Activated T-helper 1 cell treated with Interleukin-2 at 50 U/mL for 16 hours (primary cell): ENCODE measurements at places on chromosomes 3 and 15.

DNA sequence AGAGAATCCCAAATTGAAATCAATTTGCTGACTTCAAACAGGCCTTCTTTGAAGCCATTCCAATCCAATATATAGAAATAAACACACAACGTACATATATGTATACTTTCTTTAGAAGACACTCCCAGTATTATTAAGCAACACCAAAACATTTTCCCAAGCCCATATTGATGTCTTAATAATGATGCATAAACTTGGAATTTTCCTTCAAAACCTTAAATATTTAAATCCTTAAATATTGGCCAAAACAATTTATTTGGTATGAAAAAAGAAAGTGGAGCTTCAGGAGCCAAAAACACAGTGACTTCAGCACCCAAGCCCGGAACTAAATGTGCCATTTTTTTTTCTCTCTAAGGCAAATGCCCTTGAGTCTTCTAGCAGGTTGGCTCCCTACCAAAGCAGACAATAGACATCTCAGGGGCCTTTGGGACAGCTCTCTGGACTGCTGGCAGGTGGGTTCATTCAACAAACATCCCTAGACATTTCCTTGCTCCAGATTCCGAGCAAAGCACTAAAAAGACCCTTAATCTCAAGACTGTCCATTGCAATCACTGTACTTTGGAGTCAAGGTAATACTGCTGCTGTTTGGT is 384.7 kb downstream of the NTRK3 start:
- no peak for DNase-seq

GRCh38 chr3:134477002-134477401 is 8.8 kb downstream of the ANAPC13 start:
- DNase-seq, result no peak

GRCh38 chr15:60721257-60721626 is 242.3 kb upstream of the ICE2 start:
- DNase-seq, result no peak

DNA sequence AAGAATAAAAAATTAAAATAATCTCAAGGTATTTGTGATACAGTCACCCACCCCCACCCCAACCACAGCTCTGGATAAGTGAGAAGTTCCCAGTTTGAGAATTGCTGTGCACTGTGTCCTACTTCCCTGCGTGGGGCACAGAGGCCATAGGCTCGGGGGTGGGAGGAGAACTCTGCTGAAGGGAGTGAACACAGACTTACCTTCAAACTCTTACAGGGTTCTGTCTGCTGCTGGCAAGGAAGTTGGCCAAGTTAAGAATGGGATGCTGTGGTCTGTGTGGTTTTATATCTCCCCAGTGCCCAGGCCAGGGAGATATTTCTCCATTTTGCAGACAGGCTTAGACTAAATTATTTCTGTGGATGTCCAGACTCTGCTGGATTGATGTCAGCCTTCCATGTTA is 37.6 kb downstream of the SPTSSB start:
- no peak for DNase-seq

DNA sequence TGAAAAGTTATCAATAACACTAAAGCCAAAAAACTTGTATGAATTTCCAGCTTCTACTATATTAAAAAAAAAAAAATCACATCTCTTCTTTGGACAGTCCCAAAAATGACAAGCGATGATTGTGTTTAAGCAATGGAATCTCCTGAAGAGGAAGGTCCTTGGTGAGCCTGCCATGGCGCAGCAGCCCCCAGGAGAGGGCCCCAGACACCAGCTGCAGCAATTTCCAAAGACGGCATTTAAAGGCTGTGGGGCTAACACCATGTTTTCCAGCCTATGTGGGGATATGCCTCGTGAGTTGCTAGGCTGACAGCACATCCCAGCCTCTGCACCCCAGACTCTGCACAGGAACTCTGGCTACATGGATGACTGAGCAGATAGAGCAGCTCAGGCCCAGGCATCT is 14.7 kb downstream of the SKIC8 start:
- DNase-seq, result no peak

- no peak for DNase-seq
These were observed 441.7 kb downstream of the EPHA6 start for GRCh38 chr3:97256060-97256459.

DNA sequence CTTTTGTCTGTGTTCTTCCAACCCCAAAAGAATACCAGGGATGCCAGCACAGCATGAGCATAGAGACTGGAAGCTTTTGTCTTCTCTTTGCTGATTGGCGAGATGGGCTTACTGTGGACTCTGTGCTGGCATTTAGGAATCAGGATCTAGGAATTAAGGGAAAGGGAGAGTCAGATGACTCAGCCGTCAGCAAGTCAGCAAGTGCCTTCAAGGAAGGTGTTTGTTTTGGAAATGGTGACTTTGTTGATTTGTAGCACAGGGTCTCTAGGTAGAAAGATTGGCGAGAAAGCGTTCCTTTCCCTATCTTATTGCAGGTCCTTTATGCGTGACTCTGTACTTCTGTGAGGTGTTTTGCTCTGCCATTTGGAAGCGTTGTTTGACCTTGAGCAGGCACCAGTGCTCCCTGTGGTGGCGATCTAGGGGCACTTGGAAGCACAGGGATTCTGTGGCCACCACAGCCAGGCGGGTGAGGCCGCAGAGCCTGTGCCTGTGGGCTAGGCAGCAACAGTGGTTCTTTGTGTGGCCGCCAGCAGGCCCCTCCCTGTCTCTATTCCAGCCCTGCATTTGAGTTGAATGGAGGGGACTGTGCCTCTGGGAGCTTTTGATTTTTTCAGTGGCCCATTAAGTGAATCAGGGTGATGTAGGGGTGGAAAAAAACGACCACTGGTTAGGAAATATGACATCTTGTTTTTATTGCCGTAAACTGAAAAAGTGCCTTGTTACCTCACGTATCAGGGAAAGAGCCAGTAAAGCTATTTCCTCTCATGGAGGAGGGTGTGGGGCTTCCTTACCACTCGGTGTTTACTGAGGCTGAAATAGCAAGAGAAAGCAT is 19.0 kb downstream of the FAN1 start:
- no peak for DNase-seq

- DNase-seq, result no peak
These were observed 109.3 kb downstream of the OXNAD1 start for GRCh38 chr3:16374047-16374934.

DNA sequence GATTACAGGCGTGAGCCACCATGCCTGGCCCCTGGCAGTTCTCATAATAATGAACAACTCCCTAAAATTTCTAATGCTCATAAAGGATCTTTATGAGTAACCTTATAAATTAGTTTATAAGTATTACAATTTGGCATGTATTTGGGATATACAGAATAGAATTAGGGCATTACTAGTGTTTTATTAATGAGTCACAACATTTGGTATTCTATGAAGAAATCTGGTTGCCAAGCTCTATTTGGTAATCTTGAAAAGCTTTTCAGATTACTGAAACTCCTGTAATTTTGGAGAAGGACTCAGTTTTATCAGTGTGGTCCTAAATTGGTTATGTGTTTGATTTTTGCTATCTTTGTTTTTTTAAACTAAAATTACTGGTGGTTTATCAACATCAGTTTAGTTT is 45.8 kb downstream of the TM6SF1 start:
- no peak for DNase-seq

DNA sequence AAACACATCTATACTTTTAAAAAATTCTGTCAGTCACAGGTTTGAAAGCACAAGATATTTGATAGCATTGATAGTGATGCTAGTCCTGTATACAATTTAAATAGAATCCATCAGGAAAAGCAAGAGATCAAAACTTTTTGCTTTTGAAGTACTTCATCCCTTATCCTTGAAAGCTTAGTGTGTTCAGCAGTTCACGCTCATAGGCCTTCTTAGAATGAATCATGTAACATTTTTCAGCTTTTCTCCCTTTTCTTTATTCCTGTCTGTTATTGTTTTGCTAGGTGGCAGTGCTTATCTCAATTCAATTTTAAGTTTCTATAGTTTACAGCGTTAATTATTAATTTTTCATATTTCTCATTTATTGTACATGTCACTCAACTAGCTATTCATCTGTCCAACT is 69.1 kb downstream of the FGF7 start:
- no peak for DNase-seq

GRCh38 chr3:9883706-9884554 is 3.9 kb upstream of the CIDEC start:
- DNase-seq, result no peak

DNA sequence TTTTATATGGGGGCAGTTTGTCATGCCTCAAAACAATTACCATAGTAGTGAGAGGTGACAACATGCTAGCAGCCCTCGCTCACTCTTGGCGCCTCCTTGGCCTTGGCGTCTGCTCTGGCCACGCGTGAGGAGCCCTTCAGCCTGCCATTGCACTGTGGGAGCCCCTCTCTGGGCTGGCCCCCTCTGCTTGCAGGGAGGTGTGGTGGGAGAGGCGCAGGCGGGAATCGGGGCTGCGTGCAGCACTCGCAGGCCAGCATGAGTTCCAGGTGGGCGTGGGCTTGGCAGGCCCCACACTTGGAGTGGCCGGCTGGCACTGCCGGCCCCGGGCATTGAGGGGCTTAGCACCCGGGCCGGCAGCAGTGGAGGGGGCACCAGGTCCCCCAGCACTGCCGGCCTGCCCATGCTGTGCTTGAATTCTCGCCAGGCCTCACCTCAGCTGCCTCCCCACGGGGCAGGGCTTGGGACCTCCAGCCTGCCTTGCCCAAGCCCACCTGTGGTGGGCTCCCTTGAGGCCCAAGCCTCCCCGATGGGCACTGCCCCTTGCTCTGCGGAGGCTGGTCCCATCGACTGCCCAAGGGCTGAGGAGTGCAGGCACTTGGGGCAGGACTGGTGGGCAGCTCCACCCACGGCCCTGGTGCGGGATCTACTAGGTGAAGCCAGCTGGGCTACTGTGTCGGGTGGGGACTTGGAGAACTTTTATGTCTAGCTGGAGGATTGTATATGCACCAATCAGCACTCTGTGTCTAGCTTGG is 38.8 kb upstream of the EIF5A2 start:
- no peak for DNase-seq

DNA sequence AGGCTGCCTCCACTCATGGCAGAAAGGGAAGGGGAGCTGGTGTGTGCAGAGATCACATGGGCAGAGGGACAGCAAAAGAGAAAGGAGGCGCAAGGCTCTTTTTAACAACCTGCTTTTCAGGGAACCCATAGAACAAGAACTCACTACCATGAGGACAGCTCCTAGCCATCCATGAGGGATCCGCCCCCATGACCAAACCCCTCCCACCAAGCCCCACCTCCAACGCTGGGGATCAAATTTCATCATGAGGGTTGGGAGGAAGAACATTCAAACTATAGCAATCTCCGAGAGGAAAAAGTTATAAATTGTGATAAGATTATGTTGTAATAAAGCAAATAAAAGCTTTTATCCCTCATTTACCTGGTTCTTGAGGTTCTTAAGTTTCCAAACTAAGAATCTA is 84.7 kb upstream of the LMCD1 start:
- no peak for DNase-seq

- no peak for DNase-seq
These were observed 172.0 kb downstream of the ADAMTS17 start for GRCh38 chr15:100169615-100170290.

GRCh38 chr3:196554205-196554604 is 14.1 kb downstream of the WDR53 start:
- no peak for DNase-seq

- no peak for DNase-seq
These were observed 193.6 kb downstream of the EPHB1 start for GRCh38 chr3:134988666-134989065.

GRCh38 chr15:40739854-40740253 is 15.2 kb downstream of the RMDN3 start:
- no peak for DNase-seq

- DNase-seq, result no peak
These were observed 249.4 kb downstream of the LPP start for GRCh38 chr3:188403404-188403803.

DNA sequence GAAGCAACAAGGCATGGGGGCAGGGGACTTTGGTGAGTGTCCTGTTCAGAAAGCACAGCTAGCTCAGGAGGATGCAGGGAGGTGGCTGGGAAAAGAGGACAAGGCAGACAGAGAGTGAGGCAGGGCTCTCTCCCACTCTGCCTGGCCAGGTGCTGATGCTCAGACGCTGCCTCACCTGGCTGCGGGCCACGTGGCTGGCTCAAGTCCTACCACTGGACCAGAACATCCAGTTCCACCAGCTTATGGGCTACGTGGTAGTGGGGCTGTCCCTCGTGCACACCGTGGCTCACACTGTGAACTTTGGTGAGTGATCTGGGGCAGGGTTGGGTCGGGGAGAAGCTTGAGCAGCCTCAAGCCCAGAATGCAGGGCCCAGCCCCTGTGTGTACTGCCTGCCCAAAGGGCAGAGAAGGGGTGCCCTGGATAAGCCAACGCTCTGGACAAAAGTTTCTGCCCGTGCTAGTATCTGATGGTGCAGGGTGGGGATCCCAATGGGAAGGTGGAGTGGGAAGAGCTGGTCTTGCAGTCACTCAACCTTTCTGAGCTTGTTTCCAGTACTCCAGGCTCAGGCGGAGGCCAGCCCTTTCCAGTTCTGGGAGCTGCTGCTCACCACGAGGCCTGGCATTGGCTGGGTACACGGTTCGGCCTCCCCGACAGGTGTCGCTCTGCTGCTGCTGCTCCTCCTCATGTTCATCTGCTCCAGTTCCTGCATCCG is 20.9 kb downstream of the NOX5 start:
- no peak for DNase-seq

- no peak for DNase-seq
These were observed 284.9 kb downstream of the UACA start for GRCh38 chr15:70478251-70478990.

GRCh38 chr15:41001524-41002214 is 48.4 kb downstream of the CHAC1 start:
- DNase-seq, result no peak

GRCh38 chr3:68808563-68808962 is 123.8 kb downstream of the TAFA4 start:
- no peak for DNase-seq

GRCh38 chr3:52330194-52330805 is 14.2 kb downstream of the DNAH1 start:
- DNase-seq, result no peak

GRCh38 chr3:11290743-11291680 is 18.8 kb downstream of the ATG7 start:
- DNase-seq, result no peak

DNA sequence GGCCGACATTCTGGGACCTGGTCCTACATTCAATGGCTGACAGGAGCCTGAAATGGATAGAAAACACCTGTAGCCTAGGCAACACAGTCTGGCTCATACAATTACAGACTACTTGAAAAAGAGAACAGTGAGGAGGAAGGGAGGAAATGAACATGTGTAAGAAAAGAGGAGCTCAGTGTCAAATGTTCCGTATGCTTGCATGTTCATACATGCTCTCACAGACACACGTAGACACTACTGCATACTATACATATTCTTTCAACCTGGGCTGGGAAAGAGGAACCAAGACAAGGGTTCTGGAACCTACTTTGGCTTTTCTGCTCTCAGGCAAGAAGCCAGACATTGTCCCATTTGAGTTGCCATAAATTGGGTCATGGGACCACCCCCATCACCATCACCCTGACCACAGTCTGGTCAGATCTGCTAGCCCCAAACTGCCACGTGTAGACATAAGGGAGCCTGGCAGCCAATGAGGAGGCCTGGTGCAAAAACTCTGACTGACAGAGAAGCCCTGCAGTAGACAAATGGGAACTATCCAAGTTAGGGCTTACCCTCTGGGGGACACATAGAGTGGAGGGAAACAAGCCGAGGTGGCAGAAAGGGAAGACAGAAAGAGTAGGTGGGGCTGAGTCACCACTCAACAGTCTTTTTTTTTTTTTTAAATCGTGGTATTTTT is 310.0 kb downstream of the SHQ1 start:
- no peak for DNase-seq

- no peak for DNase-seq
These were observed 247.4 kb upstream of the TPM1 start for GRCh38 chr15:62795171-62795570.
